ENCODE measurements at places on chromosomes 13 and 19.

DNA sequence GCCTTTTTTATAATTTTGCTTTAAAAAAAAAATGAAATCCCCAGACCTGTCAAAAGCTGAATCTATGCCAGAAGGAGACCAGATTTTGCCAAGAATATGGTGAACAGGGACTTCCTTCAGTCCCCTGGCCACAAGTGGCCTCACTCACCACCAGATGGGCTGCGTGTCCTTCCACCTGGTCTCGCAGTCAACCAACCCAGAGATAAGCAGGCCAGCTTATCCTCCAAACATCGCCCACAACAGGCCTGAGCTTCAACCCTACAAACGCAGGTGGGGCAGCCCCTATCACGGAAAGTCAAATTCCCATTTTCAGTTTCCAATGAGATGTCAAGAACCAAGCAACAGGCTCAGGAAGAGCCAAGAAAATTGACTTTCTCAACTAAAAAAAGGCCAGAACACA is 30.5 kb downstream of the STK24 start:
- DNase-seq, result no peak

DNA sequence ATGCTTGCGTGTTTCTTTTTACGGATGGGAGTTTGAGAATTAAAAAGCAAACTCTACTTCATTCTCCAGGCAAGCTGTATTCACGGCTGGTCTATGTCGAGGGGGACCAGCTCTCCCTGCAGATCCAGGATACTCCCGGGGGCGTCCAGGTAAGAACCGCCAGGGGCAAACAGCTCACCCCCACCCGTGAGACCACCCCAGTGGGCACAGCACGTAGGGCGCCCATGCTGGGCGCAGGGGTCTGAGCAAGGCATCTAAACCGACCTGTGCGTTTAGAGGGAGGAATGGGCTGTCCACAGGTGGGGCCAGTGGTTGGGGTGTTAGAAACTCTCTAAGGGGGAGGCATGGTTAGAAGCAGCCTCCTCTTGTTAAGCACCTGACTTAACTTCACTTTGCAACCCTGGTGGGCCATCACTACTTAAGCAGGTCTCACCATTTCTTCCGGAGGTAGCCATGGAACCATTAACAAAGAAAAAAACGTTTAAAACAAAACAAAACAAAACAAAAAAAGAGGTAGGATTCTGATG is 1.0 kb downstream of the RASL11A start:
- DNase-seq, result no peak

DNA sequence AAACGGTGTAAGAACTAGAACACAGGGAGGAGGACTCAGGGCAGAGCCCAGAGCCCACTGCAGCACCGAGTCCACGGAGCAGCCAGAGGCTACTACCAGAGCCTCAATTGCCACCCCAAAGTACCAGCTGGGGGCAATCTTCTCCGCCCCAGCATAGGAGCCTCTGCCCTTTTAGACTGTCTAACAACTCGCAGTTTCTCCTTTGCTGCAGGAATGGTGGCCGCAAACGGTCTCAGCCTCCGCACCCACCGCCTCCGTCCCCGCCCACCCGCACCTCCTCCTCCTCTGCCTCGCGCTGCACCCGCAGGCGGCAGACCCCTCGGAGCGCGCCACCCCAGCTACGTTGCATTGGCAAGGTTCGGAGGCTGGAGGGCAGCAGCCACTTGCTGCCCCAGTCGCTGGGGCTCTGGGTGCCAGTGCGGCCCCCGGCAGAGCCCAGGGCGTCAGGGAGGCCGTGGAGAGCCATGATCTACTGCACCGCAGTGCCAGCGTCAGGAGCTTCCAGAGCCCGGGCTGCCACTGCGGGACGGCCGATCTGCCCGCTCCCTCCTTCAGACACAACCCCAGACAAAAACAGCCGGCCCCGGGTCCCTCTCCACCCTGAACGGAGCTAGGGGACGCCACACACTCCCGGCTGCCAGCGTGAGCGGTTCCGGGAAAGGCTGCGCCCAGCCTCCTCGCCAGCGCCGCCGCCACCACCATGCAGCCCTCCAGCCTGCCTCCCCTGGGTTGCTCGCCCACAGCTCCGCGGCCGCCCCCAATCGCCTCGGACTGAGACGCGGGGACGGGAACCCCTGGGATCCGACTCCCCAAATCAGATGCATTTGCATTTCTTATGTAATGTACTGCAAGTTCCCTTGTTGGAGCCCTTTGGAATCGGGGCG is 1.8 kb downstream of the FGF14 start:
- no peak for DNase-seq

GRCh38 chr19:10872546-10873107 is 1.3 kb downstream of the CARM1 start:
- no peak for DNase-seq

GRCh38 chr19:43674596-43674995 is 4.6 kb upstream of the PLAUR start:
- peak; percentile 9 for DNase-seq

GRCh38 chr13:101308247-101309013 is 107.9 kb downstream of the NALCN start:
- no peak for DNase-seq

DNA sequence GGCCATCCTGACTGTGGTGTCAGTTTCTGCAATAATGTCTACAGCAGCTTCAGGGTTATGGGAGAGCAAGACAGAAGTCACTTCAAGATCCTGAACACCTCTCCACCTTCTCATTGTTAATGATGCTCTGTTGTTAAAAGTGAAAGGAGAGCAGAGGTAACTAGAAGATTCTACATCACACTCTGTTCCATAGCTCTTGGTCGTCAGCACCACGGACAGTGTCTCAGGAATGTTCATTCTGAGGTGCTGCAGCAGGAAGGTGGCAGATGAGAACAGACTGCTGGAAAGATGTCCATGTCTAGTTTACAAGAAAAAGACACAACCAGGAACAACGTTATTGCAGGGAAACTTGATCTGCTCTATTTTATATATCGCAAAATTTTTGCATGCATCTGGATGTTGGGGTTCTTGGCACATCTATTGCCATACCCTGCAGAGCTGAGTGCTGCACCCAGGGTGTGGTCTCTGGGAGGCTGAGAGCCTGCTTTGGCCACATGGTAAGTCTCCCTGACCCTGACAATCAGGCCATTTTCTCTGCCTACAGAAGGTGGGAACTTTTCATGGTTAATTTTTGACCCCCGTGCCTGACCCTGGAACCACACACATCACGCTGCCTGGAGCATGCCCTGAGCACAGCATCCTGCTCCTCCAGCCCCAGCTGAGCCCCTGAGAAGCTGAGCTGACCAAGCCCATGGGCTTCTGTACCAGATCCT is 12.7 kb downstream of the CEACAM21 start:
- DNase-seq, result peak; percentile 41

GRCh38 chr19:44985445-44985844 is 15.8 kb upstream of the RELB start:
- no peak for DNase-seq

DNA sequence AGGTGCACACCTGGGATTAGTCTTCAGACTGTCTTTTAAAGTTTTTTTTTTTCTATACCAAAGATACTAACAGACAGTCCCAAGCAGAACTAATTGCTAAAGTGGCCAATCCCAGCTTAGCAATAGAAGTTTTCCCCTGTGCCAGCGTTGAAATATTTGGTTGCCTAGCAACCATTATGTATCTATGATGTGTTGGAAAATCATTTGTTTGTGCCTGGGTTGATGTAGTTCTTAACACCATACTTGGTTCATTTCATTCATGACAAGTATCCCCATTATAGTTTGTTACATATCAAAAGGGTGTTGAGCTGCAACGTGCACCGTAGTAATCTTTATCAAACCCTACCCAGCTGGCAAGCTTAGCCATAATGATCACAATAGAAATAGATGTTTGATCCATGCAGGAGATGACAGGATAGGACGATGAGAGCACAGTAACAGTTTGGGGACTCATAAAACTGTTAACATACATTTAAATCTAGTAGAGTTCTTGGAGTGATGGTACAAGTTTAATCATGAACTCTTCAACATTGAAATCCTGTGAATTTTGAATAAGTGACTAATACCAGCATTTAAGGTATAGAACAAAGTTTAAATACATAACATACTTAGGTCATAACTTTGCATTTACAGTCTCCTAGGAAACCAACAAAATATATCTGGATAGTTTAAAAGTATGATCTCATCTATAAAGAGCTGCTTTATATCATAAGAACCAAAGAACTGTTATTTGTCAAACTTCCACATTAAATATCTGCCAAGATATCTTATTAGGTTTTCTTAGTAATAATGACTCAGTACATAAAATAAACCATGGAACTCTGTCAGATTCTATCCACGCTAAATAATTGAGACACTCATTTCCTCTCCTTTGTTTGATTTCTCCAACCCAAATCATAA is 73.4 kb downstream of the MBNL2 start:
- DNase-seq, result no peak

- DNase-seq, result no peak
Observed at GRCh38 chr13:47178090-47178950, 281.5 kb upstream of the HTR2A start.

- DNase-seq, result no peak
Observed at GRCh38 chr13:79833991-79834390, 353.0 kb downstream of the NDFIP2 start.

GRCh38 chr13:71866335-71867130 is 471 bp downstream of the DACH1 start:
- no peak for DNase-seq

GRCh38 chr19:37654629-37655300 is 500 bp downstream of the ZFP30 start:
- no peak for DNase-seq

DNA sequence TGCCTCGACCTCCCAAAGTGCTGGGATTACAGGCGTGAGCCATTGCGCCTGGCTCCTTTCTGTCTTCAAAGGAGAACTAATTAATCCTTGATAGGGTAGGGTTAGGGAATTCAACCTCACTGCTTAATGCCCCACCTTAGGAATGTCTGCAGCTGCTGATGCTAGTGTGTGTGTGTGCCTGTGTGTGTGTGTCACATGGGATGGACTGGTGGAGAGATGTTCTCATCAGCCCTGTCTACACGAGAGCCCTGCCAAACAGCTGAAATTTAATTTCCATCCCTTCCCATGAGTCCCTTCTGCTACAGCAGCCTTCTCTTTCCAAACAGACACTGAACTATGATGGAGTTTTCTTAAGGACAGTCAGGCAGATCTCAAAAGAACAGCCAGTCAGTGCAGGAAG is 46.5 kb upstream of the CLDN10 start:
- no peak for DNase-seq

- no peak for DNase-seq
Observed at GRCh38 chr19:50162988-50163387, at the start of gene IZUMO2. TSS of gene IZUMO2 (minus strand) at chr19:50163281. CDS start at chr19:50163194, 87 bp downstream.

- no peak for DNase-seq
Observed at GRCh38 chr13:90246687-90247345, 1100.7 kb upstream of the MIR17HG start.

- no peak for DNase-seq
Observed at GRCh38 chr19:45969676-45970075, 4.0 kb downstream of the NOVA2 start.

DNA sequence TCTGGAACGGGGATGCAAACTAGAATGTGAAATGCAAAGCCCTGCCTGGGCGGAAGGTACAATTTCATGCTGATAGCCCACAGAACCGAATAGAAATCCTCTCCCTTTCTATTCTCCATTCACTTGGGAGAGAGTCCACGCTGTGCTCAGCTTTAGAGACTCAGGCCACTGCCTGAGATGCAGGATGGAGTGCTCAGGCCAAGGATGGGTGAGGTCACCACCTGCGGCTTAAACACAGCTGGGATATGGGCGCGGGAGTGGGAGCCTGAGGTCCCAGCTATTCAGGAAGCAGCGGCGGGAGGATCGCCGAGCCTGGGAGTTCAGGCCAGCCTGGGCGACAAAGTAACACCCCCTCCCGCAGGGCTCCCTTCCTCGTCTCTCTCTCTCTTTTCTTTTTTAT is 446 bp upstream of the ZNF83 start:
- DNase-seq, result peak; percentile 8

DNA sequence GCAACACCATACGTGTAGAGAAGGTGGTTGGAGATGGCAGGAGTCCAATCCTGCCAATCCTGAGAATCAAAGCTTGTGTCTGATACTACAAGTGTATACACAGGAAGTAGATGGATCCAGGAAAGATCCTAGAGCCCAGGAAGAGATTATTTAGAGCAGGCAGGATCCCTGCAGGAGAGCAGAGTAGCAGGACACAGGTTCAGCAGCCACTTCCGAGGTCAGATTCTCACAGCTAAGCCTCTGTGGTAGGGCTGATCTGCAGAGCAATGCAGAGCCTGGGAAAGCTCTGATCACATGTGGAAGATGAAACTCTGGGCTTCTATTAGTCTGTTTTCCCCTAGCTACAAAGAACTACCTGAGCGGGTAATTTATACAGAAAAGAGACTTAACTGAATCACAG is 28.5 kb upstream of the ZNF331 start:
- DNase-seq, result no peak

GRCh38 chr13:101845245-101846020 is 393.0 kb downstream of the ITGBL1 start:
- no peak for DNase-seq

DNA sequence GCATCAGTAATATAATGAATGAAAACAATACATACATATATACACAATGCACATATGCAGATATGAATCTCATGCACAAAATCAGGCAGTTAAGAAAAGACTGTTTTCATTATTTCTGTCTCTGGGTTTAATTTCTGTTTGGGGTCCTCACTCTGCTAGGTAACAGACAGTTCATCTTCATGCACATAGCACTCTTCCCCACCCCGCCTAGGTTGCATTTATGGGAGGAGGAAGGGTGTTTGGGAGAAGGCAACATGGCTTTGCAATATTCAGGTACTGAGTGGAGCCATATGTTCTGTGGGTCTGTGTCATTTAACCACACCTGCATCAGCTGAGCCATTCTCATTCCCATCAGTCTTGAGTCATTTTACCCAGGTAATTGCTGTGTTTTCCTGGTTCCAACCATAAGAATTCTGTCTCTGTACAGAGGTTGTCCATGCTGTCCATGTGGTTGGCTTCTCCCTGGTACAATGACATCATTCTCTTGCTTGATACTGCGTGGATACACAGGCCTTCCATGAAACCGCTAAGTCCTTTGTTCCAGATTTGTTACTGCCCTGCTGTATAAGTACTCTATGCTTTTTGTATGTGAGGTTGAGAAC is 45.3 kb downstream of the RFC3 start:
- DNase-seq, result no peak

GRCh38 chr13:80342471-80343371 is 1.8 kb upstream of the SPRY2 start:
- DNase-seq, result peak; percentile 80

DNA sequence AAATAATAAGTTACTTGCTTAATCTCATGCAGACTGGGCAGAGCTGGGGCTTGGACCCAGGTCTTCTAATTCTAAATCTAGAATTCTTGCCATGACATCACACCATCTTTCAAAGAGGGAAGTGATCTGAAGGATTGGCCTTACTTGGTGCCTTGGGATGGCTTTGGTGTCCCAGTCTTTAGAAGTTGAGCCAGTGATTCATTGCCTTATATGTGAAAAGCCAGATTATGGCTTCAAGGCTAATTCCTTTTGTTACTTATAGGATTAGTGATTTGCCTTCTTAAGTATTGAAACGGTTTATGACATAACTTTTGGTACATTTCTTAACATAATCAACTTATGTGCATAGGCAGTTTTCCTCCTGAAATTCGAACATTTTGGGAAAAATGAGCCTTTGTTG is 14.9 kb downstream of the COG3 start:
- no peak for DNase-seq
